Activated T-helper 1 cell treated with anti-CD3 and anti-CD28 coated beads, Interleukin-2, amount 50 U/mL, for 16 hours (primary cell): ENCODE measurements at places on chromosomes 3 and 15.

- DNase-seq, result no peak
Measured at GRCh38 chr3:88478460-88478859, 328.7 kb downstream of the C3orf38 start.

- no peak for DNase-seq
Measured at GRCh38 chr3:23981136-23981535, 36.0 kb downstream of the NR1D2 start.

GRCh38 chr3:112360561-112360960, 27.6 kb downstream of the CD200 start:
- no peak for DNase-seq

GRCh38 chr3:8997151-8997550, 33.9 kb upstream of the RAD18 start:
- no peak for DNase-seq

- DNase-seq, result no peak
Measured at GRCh38 chr15:91517491-91518200, 335.9 kb upstream of the SLCO3A1 start.

DNA sequence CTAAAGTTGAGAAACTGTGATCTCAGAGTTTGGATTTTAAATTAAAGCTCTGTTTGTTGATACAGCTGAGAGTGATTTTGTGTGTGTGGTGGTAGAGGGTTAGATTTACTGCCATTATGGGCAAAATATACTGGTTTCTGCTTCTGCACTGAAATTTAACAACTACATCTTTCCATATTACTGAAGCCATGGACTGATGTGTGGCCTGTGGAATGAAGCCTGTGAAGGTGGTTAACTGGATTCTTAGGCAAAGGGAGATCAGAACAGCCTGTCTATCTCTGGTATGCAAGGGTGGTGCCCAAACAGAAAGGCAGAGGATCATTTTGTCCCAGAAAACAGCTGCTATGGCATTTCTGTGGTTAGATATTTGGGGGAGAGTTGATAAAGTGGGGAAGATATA, 297.3 kb upstream of the THBS1 start:
- no peak for DNase-seq

GRCh38 chr3:52986938-52987337, 58.9 kb downstream of the SFMBT1 start:
- DNase-seq, result no peak

DNA sequence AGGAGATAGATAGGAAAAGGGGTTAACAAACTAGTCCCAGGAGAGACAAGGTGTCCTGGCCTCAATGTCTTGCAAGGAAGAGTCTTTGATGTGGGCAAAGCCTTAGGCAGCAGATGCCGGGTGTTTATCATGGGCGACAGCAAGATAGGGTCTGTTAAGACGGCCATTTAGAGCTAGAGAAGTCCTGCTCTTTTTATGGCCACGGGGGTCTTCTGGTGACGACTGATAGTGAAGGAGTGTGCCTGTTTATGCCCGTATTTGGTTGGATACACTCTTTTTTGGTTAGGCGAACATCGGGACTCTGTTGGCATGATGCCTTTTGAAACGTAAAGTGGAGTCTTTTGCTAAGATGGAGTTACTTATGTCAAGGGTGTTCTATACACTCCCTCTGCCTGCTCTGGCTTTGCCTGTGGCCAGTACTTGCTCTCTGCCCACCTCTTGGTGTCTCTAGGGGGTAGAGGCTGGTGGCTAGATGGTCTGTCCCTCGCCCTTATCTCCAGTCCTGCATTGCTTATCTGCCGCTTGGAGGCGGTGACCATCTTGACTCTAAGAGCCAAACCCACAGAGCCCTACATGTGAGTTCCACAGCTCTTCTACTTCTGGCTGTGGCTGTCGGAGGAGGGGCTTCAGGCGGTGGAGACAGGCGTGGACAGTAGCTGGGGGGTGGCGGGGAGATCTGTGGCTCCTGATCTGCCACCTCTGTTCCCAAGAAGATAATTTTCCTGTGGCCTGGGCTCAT, 55.8 kb upstream of the ZBTB38 start:
- DNase-seq, result no peak

DNA sequence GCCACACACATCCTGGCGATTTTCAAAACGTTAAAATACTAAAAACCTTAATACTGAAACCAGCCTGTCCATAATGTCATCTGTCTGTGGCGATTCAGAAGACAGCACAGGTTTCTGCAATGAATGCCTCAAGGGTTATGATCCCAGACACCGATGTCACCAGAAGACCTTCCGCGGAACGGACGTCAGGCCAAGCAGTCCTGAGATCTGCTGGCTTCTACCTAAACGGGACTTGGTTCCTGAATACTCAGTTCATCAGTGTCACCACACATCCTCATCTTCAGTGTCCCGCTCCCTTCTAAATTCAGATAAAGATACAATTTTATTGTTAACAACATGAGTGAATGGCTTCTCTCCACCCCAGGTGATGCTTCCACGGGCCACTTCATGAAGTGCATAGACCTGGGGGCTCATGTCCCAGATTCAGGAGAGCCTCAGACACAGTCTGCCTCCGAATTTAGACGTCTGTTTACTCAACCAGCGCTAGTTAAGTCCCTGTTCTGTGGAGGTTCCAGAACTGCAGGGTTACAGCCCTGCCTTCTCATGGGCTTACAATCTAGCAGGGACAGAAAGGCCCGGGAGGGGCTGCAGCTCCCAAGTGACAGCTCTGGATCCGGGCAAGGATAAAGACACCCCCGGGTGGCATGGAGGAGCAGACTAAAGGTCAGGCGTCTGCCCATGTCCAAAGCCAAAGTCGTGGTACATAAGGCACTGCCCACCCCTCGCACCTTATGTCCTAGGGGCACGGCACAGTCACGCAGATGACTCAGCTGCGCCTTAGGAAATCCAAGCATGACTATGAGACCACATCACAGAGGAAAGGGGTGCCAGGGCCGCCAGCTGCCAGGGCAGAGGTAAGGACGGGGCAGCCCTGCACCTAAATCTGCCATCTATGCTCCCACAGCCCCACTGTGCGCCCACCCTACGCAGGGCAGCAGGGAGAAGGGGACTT, 75.9 kb downstream of the VGLL4 start:
- DNase-seq, result no peak

- DNase-seq, result no peak
Measured at GRCh38 chr3:151483961-151484520, 23.2 kb upstream of the IGSF10 start.

DNA sequence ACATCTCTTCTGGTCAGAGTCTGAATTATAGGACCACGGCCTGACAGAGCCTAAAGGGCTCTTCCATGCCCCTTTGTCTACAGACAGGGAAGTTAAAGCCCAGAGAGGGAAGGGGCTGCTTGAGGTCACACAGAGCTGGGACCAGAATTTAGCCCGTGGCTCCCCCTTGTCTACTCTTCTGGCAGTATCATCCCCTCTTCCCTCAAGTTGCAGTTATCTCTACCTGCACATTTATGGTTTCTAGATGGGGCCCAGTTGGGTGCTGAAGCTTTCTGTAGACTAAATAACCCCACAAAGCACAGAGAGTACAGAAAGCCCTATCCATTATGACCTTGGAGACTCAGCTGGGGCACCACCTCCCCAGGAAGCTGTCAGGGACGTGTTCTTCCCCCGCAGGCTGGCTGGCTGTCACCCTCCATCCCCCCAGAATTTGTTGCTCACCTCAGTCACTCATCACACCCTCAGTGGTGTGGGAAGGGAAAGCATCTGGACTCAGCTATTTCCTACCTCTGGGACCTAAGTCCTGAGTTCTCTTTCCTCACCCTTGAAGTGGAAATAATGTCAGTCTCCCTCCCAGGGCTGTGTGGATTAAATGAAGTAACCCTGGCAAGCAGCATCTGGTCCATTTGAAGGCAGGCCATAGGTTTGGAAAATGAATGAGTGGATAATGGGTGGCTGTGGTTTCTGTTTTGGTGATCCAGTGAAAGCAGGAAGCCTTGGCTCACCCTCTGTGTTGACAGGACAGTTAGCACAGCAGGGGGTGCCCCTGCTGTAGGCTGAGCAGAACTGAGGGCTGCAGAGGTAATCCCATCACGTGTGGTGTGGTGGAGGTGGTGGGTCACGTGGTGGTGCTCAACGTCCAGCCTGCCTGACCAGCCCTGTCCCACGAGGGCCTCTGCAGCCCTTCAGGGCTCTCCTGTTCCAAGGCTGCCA, 16.3 kb downstream of the ACOX2 start:
- DNase-seq, result no peak

DNA sequence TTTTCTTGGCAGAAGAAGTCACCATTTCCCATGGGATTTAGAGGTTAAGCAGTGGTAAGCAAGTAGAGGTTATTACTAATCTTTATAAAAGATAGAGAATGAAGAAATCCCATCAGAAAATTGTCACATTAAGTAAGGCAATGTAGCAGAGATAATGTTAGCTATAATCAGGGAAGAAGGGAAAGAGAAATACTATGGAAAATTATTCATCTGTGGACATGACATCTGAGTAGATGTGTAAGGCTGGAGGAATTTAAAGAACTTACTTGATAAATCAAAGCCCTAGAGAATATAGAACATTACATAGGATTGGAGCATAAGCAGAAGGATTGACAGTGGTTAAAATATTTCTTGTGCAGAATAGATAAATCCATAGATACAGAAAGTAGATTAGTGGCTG, 553.1 kb upstream of the CBLB start:
- DNase-seq, result no peak
